ENCODE measurements at places on chromosomes 12 and 14. TPM values are rescaled to one million over a fixed set of nuclear protein-coding genes. Genes with fewer than 3 reads are reported as not detected.

Gene NINJ2
- not detected for total RNA-seq

Gene ADAMTS20
- not detected for total RNA-seq

Gene CNTN1
- 12.4 TPM for total RNA-seq

Gene SYNE2
- total RNA-seq = 49.6 TPM

Gene P2RX7
- 17.0 TPM for total RNA-seq

Gene BICD1
- total RNA-seq = 52.7 TPM

Gene CMA1
- total RNA-seq = not detected

Gene MYF5
- total RNA-seq = not detected

Gene DTX3
- 11.3 TPM for total RNA-seq

Gene LRTM2
- total RNA-seq = not detected

Gene NANOG
- total RNA-seq = not detected

Gene BAZ2A
- 43.3 TPM for total RNA-seq

Gene EFS
- 0.77 TPM for total RNA-seq

Gene TMEM117
- 33.4 TPM for total RNA-seq

Gene CLBA1
- total RNA-seq = 9.3 TPM

Measured in melanocyte of skin (primary cell).